ENCODE measurements at places on chromosomes 12 and 14. TPM values are rescaled to one million over a fixed set of nuclear protein-coding genes. Genes with fewer than 3 reads are reported as not detected.

Gene IL26
- not detected for total RNA-seq

Gene PLEKHG3
- total RNA-seq: 2.8 TPM

Gene POLE
- 115 TPM for total RNA-seq

Gene RASSF9
- not detected for total RNA-seq

Gene CCDC196
- total RNA-seq: not detected

GRCh38 chr12:5242440-5242839, 189.5 kb upstream of the NTF3 start:
- DNase-seq: no peak

DNA sequence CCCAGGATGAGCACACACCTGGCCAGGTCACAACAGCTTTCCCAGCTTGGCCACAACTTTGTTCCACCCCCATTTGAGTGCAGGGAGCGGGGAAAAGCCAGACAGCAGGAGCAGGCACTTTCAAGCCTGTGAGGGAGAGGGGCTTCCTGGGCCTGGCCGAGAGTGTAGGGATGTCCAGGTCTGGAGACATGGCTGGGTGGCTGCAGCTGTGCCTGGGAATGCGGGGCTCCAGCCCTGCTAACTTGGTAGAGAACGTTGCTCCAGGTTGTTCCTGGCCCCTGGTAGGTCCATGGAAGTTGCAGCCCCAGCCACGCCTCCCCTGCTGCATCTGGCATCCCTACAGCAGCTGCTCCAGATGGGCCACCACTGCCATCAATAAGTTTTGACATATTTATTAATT, 738.5 kb downstream of the SLC6A15 start:
- DNase-seq: no peak

DNA sequence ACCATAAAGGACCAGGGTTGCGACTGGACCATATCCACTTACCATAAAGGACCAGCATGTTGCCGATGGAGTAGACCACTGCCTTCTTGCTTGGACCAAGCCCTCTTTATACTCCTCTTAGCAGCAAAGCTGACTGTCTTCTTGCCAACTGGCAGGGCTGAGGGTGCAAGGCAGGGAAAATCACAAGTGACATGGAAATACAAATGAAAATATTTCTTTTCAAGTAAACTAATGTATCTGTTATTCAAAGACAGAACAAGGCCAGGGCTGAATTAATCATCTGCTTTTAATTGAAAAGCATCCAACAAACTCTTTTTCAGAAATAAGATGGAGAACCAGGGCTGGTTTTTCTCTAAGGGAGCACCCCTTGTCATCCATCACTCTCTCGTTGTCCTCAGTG, at the start of gene CELA1:
Gene CELA1, minus strand, starts transcription at position 99 of the 400 bp plus-strand sequence. Its CDS starts 41 bp downstream, at position 58.
- no peak for DNase-seq

DNA sequence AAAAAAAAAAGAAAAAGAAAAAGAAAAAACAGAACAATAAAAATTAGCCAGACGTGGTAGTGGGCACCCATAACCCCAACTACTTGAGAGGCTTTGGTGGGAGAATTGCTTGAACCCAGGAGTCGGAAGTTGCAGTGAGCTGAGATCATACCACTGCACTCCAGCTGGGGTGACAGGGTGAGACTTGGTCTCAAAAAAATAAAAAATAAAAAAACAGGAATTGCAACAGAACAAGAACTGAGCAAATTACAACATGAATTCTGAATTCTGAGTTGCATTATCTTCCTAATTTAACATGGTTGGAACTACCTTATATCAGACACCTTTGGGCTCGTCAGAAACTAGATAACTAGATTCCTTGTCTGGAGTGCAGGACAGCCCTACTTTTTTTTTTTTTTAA, 53.3 kb upstream of the NR2C1 start:
- DNase-seq: no peak

DNA sequence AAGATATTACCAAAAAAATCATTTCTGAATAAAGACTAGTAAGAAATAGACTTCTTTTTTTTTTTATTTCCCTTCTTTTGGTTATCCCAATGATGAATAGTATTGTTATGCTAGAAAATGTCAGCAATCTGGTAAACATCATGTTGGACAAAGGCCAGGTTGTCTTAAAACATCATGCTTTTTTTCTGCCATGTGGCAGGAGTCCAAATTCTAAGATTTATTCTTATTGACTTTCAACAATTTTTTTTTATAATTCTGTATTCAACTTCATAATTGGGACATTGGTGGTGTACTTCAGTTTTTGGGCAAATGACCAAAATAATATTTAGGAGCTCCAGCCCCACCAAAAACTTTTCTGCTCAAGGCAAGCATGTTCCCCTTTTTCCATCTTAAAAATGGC, 10.5 kb downstream of the DCN start:
- no peak for DNase-seq

- DNase-seq: no peak
Observed at GRCh38 chr12:28575593-28576205, 385.4 kb downstream of the CCDC91 start.

DNA sequence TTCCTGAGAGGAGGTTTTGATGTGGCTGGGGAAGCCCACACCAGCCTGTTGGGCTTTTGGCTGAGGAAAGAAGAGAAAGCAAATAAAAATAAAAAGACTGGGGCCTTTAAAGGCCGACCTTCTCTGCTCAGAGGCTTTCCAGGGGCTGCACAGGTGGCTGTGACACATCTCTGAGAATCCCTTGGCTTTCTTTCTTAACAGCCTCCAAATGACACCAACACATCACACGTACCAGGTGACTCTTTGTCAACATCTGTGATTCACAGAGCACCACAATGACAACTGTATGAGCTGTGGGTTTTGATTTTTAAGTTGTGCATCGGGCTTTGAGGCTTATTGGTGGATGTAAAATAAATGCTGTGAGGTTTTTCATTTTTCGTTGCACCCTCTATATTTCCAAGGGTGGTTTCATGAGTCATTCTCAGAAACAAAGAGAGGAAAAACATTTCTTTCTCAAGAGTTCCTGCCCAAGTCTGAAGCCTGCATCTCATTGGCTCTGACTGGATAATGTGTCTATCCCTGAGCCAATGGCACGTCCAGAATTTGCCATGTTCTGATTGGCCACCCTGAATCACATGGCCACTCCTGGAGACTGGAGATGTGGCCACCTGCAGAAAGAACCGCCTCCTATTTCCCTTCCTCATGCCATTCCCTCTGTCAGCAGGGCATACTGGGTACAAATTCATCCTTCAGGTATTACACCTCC, 349.0 kb downstream of the GLT1D1 start:
- no peak for DNase-seq

All from activated CD8-positive, alpha-beta T cell treated with anti-CD3 and anti-CD28 coated beads for 36 hours (primary cell).